ENCODE measurements at places on chromosomes 12 and 14. TPM values are rescaled to one million over a fixed set of nuclear protein-coding genes. Genes with fewer than 3 reads are reported as not detected.

Gene PRORP
- 25.2 TPM for total RNA-seq

Gene LYZ
- 1.0 TPM for total RNA-seq

Gene TCL1B
- not detected for total RNA-seq

Gene NTN4
- 16.3 TPM for total RNA-seq

Gene KRT3
- not detected for total RNA-seq

Gene CIROP
- total RNA-seq, result not detected

Gene KLRK1
- total RNA-seq, result not detected

Gene FOXG1
- under 0.01 TPM for total RNA-seq

Gene TEAD4
- 19.9 TPM for total RNA-seq

Gene CACNA2D4
- total RNA-seq, result 0.22 TPM

Gene TAS2R19
- 4.9 TPM for total RNA-seq

Gene FAM90A1
- total RNA-seq, result 0.14 TPM

Gene GDF3
- total RNA-seq, result not detected

Data from placental pericyte (primary cell).